Activated T-helper 17 cell treated with anti-CD3 and anti-CD28 coated beads, Interleukin-2, amount 50 U/mL, for 72 hours (primary cell): ENCODE measurements at places on chromosomes 1 and 21. TPM values are rescaled to one million over a fixed set of nuclear protein-coding genes. Genes with fewer than 3 reads are reported as not detected.

Gene PGBD2
- total RNA-seq: 6.9 TPM

Gene FCRL6
- not detected for total RNA-seq

Gene FAM177B
- 0.95 TPM for total RNA-seq

Gene MATN1
- total RNA-seq: 0.52 TPM

Gene SPRR2A
- total RNA-seq: not detected

Gene KRTAP19-2
- not detected for total RNA-seq

GRCh38 chr1:87588495-87588894, 259.8 kb downstream of the LMO4 start:
- no peak for ATAC-seq

GRCh38 chr1:85707267-85707989, 805 bp downstream of the ZNHIT6 start:
- peak; percentile 53 for ATAC-seq

GRCh38 chr1:7975212-7975865, 13.8 kb downstream of the PARK7 start:
- peak; percentile 59 for ATAC-seq

GRCh38 chr21:16794950-16795349, 717.9 kb upstream of the CXADR start:
- ATAC-seq: no peak

GRCh38 chr1:42684139-42684538, 1.9 kb downstream of the YBX1 start:
- no peak for ATAC-seq

DNA sequence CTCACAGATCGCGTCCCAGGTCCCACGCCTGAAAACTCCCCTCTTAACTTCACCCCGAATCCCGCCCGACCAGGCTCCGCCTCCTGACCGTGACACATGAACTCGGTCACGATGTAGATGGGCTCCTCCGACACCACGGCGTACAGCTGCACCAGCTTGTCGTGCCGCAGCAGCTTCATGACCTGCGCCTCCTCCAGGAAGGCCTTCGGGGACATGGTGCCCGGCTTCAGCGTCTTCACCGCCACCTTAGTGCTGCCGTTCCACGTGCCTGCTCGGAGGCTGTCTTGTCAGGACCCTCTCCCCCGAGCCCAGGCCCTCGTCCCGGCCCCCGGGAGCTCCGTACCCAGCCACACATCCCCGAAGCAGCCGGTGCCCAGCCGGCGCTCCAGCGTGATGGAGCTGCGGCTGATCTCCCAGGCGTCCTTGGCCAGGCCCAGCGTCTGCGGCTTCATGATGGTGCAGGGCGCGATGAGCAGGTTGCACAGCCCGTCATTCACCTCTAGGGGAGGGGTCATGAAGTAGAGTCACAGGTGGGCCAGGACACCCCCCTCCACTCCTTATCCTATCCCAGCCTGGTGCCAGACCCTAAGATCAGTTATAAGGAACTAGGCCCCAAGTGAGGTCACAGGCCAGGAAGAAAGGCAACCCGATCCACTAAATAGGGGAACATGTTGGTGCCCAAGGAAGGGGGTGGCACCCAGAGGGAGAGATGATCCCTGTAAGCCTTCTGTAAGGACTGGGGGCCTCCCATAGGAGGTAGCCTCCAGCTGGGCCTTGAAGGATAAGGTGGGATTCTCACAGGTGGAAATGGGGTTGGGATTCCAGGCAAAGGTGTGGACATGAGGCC, 11.6 kb upstream of the AHDC1 start:
- no peak for ATAC-seq

- ATAC-seq: no peak
Measured at GRCh38 chr1:114094363-114094634, 59.4 kb downstream of the SYT6 start.

- no peak for ATAC-seq
Measured at GRCh38 chr1:175554586-175554985, 188.8 kb downstream of the TNR start.

DNA sequence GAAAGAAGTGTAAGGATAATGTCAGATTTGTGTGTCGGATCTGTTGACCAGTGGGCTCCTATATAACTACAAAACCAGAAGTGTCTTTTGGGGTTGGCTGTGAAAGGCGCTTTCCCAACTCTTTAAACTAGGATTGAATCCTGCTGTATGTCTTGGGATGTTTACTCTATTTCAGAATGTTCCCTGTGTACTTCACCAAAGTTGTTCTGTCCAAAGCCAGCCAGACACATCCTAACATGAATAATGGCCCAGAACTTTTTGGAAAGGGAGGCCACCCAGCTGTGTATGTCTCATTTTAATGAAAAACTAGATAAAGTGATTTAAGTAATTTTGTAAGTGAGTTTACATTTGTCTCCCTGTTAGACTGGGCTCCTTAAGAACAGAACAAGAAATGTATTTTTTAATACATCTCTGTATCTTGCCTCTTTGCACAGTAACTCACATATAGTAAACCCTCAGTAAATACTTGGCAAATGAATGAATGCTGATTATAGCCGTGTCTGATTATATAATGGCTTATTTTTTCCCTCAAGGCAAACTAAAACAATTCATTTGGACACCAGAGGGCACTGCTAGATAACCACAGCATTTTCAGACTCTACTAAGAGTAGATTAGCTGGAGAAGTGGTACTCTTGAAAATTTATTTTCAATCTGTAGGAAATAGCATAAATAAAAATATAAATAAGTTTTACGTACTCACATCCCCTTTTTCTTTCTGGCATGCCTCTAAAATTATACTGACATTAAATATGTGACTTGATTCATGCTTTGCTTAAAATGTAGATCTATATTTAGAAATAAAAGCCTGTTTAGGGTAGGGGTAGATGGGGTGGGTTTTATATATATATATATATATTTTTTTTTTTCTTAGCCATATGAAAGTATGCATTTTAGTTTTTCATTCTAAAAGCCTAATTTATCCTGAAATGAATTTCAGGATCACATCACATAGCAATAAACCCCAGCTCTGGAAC, 23.8 kb downstream of the TSEN15 start:
- no peak for ATAC-seq

DNA sequence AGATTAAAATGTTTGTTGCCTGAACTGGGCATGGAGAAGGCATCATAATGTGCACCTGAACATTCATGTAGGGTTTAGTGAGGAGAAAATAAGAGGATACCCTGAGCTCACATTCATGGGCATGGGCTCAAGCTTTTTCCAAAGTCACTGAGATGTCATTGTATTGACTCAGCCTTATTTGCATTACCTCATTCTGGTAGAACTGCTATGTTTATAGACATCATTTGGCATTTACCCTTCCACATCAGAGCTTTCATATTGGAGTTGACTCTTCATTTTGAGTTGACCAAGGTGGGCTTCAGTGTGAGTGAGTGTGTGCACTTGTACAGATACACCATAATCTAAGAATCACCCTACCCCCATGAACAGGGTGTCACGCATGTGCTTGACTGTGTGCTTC, 143.2 kb downstream of the PBX1 start:
- ATAC-seq: no peak

DNA sequence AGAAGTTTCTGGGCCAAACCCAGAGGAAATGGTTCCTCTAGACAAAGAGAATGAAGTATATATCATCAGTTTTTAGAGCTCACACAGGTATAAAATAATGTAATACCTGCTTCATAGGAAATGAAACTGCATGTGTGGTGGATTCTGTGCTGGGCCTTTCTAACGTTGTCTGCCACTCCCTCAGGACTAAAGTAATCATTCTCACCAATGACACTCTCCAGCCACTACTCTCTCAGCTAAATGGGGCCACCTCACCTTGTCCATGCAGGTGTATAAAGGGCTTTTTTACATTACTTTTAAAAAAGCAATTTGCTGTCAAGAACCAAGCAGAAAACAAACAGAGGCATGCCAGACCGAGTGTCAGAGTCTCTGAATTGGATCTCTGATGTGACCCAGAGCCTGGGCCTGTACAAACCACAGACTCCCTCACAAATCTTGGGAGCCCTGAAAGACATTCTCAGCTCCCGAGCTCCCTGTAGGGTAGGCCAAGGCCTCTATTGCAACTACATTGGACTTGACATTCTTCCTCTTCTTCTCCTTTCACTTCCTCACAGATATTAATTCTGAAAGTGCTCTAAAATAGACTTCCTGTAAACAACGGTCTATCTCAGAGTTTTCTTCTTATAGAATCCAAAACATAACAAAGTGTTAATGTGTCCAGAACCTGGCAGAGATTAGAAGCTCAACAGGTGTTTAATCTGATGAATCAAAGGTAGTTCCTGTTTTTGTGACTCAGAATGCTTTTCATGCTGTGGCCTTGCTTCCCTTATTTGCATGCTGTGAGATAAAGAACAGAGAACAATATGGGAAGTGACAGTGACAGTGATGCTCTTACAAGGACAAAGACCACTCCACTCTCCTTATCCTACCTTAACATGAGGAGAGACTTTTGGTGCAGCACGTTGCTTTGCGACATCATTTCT, 8.6 kb downstream of the AIM2 start:
- ATAC-seq: peak; percentile 71

GRCh38 chr1:23543707-23544443, 12.8 kb upstream of the E2F2 start:
- ATAC-seq: no peak

DNA sequence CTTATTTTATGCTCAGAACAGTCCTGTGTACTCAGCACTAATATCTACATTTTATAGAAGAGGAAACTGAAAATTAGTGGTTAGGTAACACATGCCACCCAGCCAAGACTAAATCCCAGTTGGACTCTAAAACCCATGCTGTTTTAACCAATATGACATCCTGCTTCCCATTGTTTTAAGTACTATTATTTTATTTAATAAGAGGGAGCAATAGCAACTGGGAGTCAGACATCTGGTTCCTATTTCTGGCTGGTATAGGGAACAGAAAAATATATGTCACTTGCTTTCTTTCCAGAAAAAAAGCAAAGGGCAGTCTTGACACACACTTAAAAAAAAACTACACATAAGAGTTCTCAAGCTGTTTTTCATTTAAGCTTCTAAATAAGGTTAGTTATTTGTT, 11.9 kb downstream of the KLHL12 start:
- no peak for ATAC-seq

- ATAC-seq: no peak
Measured at GRCh38 chr1:94792473-94793295, 27.5 kb upstream of the SLC44A3 start.

GRCh38 chr1:201639826-201640225, 100.9 kb downstream of the NAV1 start:
- no peak for ATAC-seq

DNA sequence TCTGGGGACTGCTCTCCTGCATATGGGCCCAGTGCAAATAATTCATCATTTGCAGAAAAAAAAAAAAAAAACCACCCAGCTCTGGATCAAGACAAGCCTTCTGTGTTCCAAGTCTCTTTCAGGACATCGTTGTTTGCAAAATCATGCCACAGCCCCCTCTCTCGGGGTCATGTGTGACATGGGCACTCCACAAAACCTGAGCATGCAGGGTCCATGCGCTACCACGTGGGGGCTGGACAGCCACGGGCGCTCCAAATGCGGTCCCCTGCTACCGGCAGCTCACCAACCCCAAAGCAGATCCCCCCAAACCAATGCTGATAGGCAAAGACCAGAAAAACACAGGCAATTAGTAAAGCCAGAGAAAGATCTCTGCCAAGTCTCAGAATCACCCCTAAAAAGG, 17.6 kb downstream of the NPHP4 start:
- no peak for ATAC-seq

- ATAC-seq: no peak
Measured at GRCh38 chr1:49098866-49099265, 322.2 kb upstream of the BEND5 start.

GRCh38 chr1:185696422-185697150, 37.6 kb upstream of the HMCN1 start:
- ATAC-seq: no peak

GRCh38 chr1:208178091-208178529, 66.1 kb downstream of the PLXNA2 start:
- no peak for ATAC-seq

GRCh38 chr1:246722720-246723119, 1.5 kb upstream of the SCCPDH start:
- no peak for ATAC-seq
